Body of pancreas (tissue), 4 donors: ENCODE measurements at places on chromosomes 6 and 20. TPM values are rescaled to one million over a fixed set of nuclear protein-coding genes. Genes with fewer than 3 reads are reported as not detected.

Gene SMLR1
- total RNA-seq: 0.52 TPM

Gene FOXQ1
- total RNA-seq: 4.9 TPM

Gene PTCHD4
- 0.26 TPM for total RNA-seq

GRCh38 chr6:144886682-144887081 is 601.5 kb downstream of the UTRN start:
- no peak for DNase-seq

GRCh38 chr6:22153384-22154158 is 143.3 kb downstream of the PRL start:
- DNase-seq: peak; percentile 17

DNA sequence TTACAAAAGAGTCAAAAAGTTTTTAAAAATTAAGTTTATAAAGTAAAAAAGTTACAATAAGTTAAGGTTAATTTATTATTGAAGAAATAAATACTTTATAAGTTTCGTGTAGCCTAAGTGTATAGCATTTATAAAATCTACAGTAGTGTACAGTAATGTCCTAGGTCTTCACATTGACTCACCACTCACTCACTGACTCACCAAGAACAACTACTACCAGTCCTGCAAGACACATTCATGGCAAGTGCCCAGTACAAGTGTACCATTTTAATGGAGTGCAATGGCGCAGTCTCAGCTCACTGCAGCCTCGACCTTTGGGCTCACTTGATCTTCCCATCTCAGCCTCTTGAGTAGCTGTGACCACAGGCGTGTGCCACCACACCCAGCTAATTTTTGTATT is 128.2 kb downstream of the GPX5 start:
- no peak for DNase-seq

GRCh38 chr20:52974179-52974594 is 2.0 kb downstream of the TSHZ2 start:
- no peak for DNase-seq

DNA sequence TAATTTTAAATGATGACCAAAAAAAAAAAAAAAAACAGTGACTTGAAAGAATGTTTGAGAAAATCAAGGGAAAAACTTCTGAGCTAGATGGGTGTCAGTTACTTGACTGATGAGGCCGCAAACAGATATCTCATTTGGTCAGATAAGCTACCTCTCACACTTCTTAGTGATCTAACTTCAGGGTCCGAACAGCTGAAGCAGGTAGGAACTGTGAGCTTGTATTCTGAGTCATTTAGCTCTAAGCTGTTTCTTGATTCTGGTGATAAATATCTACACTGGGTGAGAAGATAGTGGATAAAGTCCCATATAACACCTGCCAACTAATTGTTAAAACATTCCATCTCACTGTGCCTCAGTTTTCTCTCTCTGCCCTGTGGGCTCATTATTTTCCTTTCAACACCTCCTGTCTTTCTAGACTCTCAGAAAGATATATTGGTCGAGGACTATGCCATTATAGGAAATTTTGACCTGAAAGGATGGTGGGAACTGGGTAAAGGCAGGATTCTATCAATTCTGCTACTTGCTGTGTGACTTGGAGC is 7.7 kb downstream of the KIF3B start:
- no peak for DNase-seq

DNA sequence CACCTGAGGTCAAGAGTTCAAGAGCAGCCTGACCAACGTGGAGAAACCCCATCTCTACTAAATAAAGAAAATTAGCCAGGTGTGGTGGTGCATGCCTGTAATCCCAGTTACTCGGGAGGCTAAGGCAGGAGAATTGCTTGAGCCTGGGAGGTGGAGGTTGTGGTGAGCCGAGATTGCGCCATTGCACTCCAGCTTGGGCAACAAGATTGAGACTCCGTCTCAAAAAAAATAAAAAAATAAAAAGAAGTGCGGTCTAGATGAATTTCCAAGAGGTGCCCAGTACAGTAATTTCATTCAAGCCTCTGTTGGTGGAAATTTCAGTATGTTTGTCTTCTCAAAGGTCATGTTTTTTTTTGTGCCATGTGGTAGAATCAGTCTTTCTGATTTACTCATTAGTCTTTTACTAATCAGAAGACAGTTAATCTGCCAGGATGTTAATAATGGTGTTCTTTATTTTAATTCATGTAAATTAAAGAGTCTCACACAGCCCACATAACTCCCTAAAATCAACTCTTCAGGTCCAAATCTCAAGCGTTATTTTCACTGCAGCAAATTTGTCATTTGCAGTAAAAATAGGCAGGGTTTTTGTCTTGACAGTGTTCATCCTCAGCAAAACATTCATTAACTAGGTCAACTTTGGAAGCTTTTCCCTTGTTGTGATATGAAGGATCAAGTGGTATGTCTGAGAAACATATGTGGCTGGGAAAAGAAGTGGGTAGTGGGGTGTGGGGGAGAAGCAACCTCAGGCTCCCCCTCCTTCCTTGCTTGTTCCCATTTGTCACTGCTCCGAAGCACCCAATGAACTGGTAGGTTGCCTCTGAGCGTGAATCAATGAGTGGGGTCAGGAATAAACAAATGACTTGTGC is 13.3 kb downstream of the TP53INP2 start:
- no peak for DNase-seq

DNA sequence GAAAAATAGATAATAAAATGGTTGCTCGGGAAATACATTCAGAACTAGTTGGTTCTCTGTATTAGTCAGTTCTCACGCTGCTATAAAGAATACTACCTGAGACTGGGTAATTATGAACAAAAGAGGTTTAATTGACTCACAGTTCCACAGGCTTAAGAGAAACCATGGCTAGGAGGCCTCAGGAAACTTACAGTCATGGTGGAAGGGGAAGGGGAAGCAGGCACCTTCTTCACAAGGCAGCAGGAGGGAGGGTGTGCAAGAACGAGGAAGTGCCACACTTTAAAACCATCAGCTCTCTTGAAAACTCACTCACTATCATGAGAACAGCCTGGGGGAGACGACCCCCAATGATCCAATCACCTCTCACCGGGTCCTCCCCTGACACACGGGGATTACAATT is 24.2 kb upstream of the SNX9 start:
- no peak for DNase-seq

DNA sequence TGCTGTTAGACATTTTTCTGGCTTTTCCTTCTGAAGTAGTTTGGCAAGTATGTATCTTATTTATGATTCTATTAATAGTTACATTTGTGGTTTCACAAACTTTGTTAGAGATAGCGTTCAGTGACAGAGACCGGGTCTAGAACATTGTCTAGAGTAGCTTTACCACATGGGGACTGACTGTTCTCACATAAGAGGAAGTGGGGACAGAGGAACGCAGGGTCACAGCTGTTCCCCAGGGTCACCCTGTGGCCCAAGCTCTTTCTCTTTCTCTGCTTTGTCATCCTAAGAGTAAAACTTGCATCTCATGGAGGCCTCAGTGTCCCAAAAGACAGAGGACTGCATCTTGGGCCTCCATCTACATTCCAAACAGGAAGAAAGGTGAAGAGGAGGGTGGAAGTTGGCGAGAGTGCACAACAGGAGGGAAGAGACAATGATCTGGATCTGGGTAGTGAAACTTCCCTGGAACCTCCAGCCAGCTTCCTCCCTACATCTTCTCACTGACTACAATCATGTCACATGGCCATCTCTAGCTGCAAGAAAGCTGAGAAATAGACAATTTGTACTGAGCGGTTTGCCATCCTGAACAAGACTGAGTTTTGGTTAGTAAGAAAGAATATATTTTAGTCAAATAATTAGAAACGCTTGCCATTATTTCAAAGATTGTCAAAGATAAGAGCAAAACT is 645.8 kb upstream of the ARID1B start:
- DNase-seq: peak; percentile 41

GRCh38 chr20:44911264-44911921 is 1.5 kb downstream of the PABPC1L start:
- DNase-seq: peak; percentile 72
